Activated B cell treated with CpG ODN at 0.5 μM for 24 hours (primary cell): ENCODE measurements at places on chromosomes 3 and 15. TPM values are rescaled to one million over a fixed set of nuclear protein-coding genes. Genes with fewer than 3 reads are reported as not detected.

- DNase-seq = no peak
Measured at GRCh38 chr3:64141476-64141875, 83.8 kb downstream of the PRICKLE2 start.

DNA sequence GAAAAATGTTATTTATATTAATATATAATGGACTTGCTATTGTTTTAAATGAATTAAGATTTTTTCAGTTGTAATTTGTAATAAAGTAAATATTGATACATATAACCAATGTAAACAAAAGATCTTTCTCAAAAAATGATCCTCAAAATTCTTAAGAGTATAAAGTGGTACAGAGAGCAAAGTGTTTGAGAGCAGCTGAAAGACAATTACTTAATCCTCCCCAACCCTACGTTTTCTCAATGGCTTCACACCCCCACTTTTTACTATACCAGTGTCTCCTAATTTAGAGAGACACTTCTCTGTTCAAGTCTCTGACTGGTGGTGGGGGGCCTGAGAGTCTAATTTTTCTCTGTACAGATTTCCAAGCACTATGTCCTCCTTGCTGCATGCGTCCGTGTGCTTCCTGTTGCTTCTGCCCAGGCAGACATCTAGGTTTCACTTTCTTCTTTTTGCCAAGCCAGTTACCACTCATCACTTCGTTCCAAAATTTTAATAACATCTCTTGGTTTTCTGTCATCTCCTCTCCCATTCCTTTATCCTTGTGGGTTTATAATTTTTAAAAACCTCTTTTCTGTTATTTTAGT, 276.3 kb upstream of the DNAJC19 start:
- DNase-seq = no peak

THSD4 gene
- not detected in 2 replicates for total RNA-seq

DNA sequence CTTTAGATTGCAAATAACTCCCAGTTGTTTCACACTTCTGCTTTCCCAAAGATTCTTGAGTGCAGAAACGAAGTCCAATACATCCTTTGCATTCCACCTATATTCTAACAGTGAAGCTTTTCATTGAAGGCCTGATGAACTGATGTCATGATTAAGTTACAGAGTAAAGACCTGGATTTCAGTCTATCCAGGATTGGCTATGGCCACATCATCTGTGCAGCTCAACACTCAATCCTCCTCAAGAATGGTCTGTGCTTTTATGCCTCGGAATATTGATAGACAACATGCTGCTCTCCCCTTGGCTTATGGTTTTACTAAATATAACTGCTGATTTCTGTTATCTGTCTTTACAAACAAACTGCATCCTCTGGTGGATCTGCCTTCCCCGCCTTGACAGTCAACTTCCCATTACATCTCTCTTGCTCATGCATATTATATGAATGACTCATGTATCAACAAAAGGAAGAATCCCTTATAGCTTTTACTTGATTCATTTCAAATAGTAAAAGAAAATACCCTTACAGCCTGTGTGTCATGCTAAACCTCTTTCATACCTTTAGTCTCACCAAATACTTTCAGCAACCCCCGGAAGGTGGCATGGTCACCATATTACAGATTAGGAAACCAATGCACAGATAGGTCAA, 59.5 kb downstream of the SCN11A start:
- DNase-seq = no peak

- DNase-seq = no peak
Measured at GRCh38 chr3:169629895-169630294, 33.6 kb downstream of the MECOM start.

- no peak for DNase-seq
Measured at GRCh38 chr3:97838393-97838792, 16.6 kb downstream of the CRYBG3 start.

- DNase-seq = no peak
Measured at GRCh38 chr15:29569533-29570092, 252.7 kb downstream of the TJP1 start.

CNTN6 gene
- not detected in 2 replicates for total RNA-seq

DNA sequence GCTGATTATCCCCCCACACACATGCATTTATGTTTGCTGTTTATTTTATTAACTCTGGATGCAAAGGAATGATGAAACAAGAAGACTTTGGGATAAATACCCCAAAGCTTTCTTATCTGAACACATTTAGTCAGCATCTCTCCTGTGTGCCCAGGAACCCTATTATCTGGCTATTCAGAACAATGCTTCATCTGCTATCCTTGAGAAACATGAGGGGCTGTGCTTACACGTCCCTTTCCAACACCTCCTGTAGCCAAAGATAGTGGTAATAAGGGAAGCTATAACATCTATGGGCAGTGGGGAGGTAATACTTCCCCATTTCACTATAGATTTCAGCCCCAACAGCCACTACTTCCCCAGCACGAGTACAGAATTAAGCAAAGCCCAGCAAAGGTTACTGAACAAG, 94.7 kb downstream of the SSR3 start:
- no peak for DNase-seq

SLC22A14 gene
- 0.16 TPM in 1 of 2 replicates, not detected in the other for total RNA-seq

DNA sequence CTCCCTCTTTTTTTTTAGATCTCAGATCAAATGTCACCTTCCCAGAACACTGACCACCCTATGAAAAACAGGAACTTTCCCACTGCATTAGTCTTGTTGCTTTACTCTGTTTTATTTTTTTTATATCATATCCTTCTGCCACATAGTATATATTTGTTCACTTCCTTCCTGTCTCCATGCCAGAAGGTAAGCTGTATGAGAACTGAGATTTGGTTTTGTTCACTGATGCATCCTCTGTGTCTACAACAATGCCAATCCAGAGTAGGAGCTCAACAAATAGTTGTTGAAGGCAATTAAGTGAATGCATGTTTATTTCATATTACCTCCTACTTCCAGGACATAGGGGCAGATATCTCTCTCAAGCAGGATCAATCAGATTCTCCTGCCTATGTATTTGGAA, 114.4 kb downstream of the TPRG1 start:
- no peak for DNase-seq

RHCG gene
- not detected in 2 replicates for total RNA-seq

- DNase-seq = no peak
Measured at GRCh38 chr3:10232137-10232536, 16.1 kb upstream of the TATDN2 start.

- DNase-seq = no peak
Measured at GRCh38 chr3:76345878-76346277, 560.5 kb upstream of the ZNF717 start.
